ENCODE measurements at places on chromosomes 3 and 15.

- peak; percentile 39 for DNase-seq
Measured at GRCh38 chr15:45630917-45631691, 3.7 kb upstream of the SQOR start.

GRCh38 chr3:152505926-152506325, 237.2 kb downstream of the MBNL1 start:
- DNase-seq: no peak

DNA sequence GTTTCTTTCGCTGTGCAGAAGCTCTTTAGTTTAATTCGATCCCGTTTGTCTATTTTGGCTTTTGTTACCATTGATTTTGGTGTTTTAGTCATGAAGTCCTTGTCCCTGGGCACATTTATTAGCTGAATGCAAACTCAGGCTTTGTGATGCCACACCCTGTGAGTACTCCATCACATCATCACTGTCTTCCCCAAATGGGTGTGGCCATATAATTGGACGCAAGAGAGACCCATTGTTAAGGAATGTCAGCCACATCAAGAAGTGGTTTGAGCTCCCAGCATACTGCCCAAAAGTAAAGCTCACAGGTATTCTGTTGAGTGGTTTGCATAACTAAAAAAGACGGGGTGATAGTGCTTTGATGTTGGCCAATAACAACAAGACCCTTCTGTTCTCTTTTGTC, 245.7 kb downstream of the SV2B start:
- DNase-seq: no peak

DNA sequence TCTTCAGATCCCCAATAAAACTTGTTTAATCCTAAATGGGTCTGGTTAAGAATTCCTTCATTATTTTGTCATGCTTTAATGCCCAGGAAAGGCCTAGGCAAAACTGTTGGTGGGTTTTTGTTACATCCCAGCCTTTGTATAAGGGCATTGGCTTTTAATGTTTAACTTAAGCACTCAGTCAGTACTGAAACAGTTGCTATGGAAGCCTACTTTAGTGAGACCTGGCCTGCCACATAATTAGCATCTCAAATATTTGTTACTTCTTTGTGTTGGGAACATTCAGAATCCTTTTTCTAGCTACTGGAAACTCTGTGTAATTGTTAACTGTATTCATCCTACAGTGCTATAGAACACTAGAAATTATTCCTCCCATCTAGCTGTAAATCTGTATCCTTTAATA, 369.6 kb upstream of the ATP10A start:
- DNase-seq: no peak

DNA sequence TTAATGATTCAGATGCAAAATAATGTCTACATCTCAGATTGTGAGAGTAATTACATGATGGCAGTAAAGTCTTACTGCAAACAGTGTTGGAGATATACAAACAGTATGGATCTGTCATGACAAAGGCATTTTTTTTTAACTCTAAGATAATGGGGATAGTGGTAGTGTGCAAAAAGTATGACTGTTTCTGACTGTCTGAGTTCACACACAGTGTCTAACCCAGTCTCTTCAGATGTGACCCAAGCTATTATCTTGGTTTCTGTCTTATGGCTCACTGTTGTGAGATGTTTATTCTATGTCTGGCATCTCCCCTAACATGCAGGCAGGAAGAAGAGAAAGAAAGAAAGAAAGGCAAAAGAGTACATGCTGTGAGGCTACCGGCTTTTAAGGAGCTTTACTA, 17.0 kb downstream of the RPL39L start:
- DNase-seq: no peak

DNA sequence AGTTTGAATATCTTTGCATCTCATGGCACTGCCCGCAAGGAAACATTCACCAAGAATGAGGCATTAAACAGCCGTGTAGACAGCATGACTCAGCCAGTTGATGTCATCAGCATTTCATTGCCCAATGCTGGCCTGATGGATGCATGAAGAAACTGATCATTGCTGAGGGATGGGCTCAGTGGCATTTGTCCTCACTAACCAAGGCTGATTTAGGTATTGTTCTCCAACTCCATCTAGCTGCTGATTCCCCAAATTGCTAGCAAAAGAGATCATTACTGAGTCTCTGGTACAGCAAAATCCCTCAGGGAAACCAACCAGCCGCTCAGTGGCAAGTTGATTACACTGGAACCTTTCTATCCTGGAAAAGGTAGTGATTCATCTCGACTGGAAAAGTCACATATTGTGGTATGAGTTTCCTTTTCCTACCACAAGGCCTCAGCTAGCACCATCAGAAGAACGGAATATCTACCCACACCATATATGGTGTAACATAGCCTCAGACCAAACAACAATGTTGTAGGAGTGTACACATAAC, 186.5 kb upstream of the GAP43 start:
- DNase-seq: peak; percentile 33

- no peak for DNase-seq
Measured at GRCh38 chr3:61331929-61332552, 80.8 kb upstream of the FHIT start.

GRCh38 chr3:102525624-102526023, 90.8 kb downstream of the ZPLD1 start:
- DNase-seq: no peak

- DNase-seq: peak; percentile 88
Measured at GRCh38 chr3:141738022-141738890, at the start of gene RNF7. RNF7 (plus strand) TSS chr3:141738298; CDS start chr3:141738342, 44 bp downstream.

DNA sequence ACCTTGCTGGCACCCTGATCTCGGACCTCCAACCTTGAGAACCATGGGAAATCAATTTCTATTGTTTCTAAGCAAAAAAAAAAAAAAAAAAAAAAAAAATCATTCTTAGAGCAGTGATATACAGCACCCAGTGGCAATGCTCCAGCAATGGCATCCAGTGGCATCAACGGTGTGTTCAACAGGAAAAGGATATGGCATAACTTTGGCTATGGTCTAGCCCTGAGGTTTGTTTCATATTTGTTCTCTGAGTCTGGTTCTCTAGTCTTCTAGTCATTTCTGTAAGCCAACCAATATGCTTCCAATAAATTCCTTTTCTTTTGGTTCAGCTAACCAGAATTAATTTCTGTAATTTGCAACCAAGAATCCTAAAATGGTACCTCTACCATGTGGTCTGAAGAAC, 19.2 kb downstream of the DENND4A start:
- no peak for DNase-seq

DNA sequence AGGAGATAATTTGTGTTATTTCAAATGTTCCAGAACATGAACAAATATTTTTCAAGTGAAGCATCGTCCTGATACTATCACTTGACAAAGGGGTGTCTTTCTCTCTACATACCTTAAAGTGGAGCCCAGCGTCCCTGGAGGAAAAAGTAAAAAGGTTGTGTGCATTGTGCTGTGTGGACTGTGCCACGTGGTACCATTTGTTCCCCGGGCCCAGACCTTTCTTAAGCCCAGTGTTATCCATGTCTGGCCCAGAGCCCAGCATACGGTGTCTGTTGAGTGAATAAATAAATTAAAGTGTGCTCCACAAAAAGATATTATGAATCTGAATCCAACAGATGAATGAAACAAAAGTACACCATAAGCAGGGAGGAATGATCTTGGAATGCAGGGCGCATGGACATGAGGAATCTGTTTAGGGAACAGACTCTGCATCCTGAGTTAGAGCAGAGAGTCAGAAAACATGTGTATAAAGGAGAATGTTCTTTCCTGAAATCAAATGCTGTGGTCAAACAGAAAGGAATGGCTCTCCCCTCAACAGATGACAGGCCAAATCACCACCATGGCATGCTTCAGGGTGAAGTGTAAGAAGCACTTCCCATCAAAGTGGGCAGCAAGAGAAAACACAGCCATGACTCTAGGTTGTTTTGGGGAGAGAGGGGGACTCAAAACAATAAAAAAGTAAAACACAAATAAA, 8.1 kb upstream of the PRSS50 start:
- DNase-seq: no peak

DNA sequence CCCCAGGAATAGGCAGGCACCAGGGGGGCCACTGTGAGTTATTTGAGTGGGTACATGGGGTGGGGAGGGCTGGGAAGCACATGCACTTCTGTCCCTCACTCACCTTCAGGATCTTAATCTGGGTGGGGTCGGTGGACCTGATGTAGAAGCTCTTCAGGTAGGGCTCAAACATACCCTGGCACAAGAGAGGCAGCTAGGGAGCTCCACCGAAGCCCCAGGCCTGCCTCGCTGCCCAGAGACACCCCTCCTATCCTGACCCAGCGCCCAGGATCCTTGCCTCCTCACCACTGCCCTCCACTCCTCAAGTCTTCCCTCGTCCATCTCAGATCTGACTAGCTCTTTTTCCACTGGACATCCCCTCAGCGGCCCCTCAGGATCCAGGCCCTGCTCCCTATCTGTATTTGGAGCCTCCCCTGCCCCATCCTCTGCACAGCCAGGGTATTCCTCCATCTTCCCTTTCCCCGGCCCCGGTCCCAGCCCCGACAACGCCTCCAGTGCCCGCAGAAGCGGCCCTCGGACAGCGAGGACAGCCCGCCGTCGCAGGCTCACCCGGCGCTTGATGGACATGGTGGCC, 30.0 kb downstream of the AP3B2 start:
- DNase-seq: no peak

GRCh38 chr3:124883766-124884473, 3.2 kb downstream of the ITGB5 start:
- DNase-seq: peak; percentile 35

DNA sequence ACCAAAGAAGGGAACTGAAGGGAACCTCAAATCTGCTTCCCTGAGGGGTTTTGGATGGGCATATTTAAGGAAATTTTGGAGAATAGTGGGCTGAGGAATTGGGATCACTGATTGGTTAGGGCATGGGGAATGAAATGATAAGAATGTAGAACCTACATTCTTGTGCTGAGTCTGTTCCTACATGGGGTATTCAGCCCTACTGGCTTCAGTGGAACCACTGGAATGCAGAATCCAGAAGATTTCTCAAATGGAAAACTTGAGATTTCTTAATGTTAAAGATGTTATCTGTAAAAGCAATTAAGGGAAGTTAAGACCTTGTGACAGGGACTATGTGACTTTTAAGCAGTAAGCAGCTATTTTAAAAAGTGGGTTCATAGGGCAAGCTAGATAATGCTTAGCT, 1062.4 kb downstream of the AGBL1 start:
- DNase-seq: no peak

DNA sequence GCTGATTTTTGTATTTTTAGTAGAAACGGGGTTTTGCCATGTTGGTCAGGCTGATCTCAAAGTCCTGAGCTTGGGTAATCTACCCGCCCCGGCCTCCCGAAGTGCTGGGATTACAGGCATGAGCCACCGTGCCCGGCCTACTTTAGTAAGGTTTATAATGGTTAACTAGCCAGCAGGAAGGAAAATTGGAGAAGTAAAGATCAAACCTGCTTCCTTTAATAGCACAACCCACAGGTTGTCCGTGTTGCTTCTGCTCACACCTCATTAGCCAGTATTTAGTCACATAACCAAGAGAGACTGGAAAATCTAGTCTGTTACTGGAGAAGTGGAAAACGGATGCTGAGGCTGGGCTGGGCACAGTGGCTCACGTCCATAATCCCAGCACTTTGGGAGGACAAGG, 51.9 kb upstream of the TBL1XR1 start:
- no peak for DNase-seq

DNA sequence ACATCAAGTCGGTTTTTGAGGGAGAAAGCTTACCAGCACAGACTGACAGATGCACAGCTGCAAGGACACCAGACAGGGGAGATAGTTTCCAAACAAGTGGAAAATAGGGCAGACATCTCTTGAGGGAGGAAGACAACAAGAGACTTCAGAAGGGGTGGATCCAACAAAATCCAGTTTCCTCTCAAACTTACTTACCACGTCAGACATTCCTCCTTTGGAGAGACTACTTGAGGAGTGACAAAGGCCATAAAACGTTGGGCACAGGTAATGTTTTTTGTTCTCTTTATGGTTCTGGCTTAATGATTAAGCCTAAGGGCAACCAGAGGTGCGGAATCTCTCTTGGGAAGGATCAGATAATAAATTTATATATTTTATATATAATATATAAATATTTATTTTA, 76.1 kb downstream of the CD200 start:
- no peak for DNase-seq

DNA sequence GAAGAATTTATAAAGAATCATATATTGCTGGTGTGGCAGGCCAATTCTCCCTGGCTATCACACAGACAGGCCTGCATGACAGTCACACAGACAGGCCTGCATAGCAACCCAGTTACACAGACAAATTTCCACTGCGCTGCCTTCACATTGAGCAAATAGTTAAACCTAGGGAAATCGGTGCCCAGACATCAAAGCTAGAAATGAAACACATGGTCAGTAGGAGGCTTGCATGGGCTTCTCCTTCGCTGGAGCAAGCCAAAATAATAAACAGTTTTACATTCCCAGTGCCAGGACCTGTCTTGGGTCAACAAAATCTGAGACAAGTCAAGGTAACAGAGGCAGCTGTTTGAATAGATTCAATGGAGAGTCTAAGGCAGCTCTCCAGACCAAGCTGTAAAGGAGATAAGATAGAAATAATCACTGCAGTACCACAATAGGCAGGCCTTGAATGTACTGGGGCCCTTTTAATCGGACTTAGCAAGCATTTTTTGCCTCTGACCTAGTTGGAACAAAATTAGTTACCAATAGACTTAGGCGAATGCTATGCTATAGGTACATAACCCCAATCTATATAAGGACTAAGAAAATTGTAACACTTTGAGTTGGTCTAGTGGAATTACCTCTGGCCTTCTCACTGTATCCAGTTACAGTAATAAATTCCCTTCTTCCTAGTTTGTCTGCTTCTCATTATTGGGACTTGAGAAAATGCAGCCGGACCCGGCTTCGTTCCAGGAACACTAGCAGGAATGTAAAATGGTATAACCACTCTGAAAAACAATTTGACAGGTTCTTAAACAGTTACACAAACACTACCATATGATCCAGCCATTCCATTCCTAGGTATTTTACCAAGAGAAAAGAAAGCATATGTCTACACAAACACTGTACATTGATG, 274.7 kb upstream of the UBE2E2 start:
- no peak for DNase-seq

- DNase-seq: no peak
Measured at GRCh38 chr3:66485291-66485968, 15.4 kb downstream of the LRIG1 start.

DNA sequence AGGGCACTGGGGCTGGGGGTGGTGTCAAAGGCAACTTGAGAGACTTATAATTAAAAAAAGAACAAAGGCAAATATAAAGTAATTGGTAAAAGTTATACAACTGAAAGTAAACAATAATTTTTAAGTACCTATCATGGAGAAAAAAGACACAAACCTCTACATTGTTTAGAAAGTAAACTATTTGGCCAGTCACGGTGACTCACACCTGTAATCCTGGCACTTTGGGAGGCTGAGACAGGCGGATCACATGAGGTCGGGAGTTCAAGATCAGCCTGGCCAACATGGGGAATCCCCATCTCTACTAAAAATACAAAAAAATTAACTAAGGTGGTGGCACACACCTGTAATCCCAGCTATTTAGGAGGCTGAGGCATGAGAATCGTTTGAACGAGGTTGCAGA, 25.8 kb downstream of the RPSA start:
- no peak for DNase-seq

- DNase-seq: no peak
Measured at GRCh38 chr3:182909318-182910040, 70.9 kb downstream of the DCUN1D1 start.
